ENCODE measurements at places on chromosomes 1 and 21.

- no peak for DNase-seq
Observed at GRCh38 chr1:233005703-233006102, 55.3 kb downstream of the NTPCR start.

- DNase-seq, result no peak
Observed at GRCh38 chr1:236848274-236848923, 53.3 kb downstream of the MTR start.

DNA sequence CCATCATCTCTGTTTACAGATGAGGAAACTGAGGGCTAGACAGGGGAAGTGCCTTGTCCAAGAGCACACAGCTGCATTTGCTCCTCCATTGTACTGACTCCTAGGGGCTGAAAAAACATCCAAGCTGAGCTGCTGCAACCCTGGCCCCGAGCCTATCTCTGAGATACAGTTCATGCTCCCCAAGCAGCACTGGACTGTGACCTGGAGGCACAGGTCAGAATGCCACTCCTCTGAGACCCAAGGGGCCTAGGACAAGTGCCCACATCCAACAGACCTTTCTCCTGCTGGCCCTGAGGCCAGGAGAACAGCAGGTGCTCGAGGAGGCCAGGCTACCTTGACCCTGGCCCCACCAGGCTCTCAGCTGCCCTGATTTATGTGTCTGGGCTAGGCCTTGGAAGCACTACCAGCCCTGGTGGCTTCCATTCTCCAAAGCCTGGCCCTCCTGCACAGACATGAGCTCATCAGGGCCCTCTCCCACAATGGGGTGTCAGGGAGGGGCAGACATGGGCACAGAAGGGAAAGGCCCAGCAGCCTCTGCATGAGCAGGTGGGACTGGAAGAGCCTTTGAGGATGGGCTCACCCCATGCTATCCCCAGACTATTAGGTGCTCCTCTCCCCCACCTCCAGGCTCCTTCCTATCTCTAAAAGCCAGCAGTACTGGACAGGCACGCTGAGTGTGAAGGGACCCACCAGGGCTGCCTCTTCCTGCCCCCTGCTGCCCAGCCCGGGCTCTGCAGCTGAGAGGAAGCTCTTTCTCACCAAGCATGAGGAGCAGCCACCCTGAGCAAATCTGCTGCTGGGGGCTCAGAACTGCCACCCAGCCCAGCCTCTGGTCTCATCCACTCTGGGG lies 18.8 kb downstream of the ADGRB2 start:
- peak; percentile 65 for DNase-seq

- DNase-seq, result no peak
Observed at GRCh38 chr1:108590441-108590840, 30.5 kb downstream of the EEIG2 start.

- no peak for DNase-seq
Observed at GRCh38 chr21:45432575-45433255, 27.8 kb downstream of the COL18A1 start.

GRCh38 chr21:46130831-46131587 lies 24.4 kb downstream of the FTCD start:
- no peak for DNase-seq

DNA sequence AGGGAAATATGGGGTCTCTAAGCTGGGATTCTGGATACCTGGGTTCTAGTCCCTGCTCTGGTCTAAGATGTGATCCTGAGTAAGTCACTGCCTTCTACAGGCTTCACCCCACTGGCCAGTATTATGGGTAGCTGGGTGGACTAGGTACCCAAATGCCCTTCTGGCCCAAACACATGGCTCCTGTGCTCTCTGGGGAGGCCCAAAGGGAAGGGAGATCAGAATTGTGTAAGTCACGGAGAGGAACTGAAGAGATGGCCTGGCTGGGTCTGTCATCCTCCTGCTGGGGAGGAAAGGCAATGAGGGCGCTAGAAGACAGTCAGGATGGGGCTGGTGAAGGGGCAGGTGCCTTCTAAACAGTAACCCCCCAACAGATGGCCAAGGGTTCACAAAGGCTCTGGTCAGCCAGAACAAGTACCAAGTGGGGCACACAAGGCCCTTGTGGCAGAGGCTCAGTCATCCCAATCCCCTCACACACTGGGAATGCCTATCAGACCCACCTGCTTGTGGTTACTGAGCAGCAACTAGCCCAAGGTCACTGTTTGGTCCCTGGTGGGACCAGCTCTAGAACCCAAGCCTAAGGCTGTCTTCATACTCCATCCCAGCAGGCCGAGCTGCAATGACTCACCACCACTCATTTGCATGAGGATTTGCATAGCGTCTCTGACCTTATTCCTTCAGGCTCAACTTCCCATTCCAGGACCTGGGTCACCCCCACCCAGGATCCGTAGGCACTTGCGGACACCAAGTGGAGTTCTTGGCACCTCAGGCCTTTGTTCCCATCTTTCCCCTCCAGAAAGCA lies 9.2 kb downstream of the MEF2D start:
- DNase-seq, result no peak

GRCh38 chr1:111754984-111755330 lies 744 bp upstream of the DDX20 start:
- no peak for DNase-seq

DNA sequence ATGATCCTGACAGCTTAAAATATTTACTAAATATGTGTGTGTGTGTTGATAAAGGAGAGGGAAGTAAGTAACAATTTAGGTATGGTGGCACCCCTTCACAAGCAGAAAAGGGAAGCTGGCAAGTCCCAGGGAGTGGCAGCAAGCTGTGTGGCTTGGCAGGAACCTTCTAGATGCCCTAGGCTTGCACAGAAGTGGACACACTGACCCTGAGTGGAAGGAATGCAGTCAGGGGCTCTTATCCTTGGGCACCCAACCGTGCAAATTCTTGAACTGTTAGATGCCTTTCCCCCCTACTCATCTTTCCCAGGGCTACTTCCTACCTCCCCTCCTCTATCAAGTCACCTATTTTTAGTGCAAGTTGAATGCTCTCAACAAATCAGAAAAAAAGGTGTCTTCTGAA lies 18.9 kb downstream of the ACP6 start:
- no peak for DNase-seq

DNA sequence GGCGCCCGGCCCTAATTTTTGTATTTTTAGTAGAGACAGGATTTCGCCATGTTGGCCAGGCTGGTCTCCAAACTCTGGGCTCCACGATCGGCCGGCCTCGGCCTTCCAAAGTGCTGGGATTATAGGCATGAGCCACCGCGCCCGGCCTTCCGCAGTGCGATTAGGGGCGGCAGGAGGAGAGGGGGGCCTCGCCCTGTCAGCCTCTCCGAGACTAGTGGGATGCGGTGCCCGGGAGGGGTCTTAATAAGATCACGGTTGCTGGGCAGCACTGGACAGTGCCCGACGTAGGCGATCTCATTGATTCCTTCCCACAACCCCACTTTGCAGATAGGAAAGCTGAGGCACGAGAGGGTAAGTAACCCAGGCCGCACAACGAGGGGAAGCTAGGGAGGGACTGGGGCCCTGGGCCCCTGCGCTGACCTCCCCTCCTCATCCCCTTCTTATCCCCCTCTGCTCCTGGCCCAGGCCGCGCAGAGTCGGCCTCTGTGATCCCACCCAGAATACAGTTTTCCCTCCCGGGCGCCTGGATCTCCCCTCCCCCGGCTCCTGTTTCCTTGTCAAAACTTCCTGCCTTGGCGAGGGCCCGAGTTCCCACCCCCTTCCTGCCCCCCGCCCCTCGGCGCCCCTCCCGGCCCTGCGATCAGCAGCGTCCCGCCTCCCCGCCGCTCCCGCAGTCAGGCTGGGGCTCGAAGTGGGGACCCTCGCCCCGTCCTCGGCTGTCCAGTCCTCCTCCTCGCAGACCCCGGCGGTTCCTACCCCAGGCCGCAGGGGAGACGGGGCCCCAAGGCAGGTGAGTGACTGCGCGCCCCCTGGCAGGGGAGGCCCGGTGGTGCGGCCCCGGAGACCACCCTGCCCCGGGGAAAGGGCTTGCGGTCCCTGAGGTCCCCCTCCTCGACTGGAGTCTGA lies at the start of gene PEAR1:
Gene PEAR1 (plus strand): TSS at position 671 of the 906 bp plus-strand sequence. CDS start 10,209 bp downstream, outside the sequence.
- DNase-seq, result no peak

- no peak for DNase-seq
Observed at GRCh38 chr1:160428655-160429054, 28.3 kb downstream of the VANGL2 start.

DNA sequence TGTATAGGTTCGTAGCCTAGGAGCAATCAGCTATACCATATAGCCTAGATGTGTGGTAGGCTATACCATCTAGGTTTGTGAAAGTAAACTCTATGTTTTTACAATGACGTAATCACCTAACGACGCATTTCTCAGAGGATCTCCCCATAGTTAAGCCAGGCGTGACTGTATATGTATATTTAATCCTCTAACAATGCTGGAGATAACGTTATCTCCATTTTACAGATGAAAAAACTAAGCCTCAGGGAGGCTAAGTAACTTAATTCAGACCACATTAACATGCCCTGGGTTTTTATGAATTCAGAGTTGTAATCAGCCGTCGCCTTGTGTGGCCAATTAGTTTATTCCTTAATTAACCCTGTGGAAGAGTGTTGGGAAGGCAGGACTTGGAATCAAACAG lies 107.7 kb upstream of the PLXNA2 start:
- no peak for DNase-seq

GRCh38 chr1:63847308-63847910 lies 73.6 kb downstream of the ROR1 start:
- DNase-seq, result no peak

DNA sequence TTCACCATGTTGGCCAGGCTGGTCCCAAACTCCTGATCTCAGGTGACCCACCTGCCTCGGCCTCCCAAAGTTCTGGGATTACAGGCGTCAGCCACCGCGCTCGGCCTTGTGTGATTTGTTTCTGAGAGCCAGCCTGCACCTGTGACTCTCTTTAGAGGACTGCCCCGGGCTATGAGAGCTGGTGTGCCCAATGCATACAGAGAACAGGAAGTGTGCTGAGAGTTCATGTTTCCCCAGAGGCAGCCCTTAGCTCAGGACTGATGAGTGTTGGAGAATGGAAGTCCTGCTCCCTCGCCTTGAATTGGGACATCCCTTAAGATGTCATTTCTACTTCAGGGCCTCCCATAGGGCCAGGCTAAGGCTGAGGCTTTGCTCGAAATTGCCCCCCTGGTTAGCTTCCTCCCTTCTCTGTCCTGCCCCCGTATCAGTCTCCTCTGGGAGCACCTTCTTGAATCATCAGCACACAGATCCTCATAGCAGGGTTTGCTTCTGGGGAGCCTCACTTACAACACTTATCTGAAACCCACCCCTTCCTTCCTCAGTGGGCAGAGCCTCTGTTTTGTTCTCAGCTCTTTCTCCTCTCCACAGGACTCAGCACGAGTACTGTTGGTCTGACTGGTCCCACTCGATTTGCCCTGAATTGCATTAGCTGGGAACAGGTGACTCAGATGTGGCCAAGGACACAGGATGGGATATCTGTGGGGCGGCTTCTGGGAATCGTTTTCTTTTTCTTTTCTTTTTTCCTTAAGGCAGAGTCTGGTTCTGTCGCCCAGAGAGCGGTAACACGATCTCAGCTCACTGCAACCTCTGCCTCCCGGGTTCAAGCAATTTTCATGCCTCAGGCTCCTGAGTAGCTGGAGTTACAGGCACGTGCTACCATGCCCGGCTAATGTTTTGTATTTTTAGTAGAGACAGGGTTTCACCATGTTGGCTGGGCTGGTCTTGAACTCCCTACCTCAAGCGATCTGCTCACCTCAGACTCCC lies 80.1 kb downstream of the UBIAD1 start:
- DNase-seq, result no peak

DNA sequence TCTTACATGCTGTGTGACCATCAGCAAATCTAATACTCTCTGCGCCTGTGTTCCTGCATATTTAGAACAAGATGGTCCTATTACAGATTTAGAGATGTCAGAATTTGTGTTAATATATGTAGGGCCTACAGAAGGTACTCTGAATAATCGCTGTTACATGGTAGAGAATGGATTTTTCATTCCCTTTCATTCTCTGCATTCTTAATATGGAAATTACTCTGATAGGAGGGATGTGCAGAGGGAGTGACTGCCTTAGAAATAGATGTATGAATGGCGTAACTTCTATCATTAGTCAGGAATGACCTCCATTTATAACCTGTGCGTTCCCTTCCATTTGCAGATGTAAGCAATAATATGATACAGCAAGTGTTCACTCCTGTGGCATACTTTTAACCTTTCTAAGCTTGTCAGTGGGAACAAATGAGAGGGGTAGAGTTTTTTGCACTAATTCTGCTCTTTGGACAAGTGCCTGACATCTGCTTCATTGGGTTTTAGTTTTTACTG lies 45.6 kb downstream of the MIA3 start:
- no peak for DNase-seq

DNA sequence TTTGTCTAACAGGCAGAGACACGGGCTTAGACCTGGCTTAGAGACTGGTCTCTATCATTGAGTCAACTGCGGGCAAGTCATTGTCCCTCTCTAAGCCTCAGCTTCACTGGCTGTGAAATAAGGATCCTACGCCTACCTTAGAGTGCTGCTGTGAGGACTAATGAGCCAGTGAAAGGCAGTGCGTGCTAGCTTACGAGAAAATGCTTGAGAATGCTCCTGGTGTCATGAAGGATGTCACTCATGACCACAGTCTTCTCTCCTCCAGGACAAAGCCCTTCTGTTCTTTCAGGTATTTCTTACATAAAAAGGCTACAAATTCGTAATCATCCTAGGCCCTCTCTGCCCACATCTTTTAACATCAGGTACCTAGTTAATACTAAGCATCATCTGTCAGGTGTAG lies 16.5 kb upstream of the A3GALT2 start:
- DNase-seq, result no peak

GRCh38 chr21:28345934-28346333 lies 646.7 kb downstream of the LTN1 start:
- DNase-seq, result no peak

GRCh38 chr1:56864430-56864829 lies 9.8 kb downstream of the C8A start:
- DNase-seq, result no peak

GRCh38 chr1:2304921-2305681 lies 77.0 kb downstream of the SKI start:
- no peak for DNase-seq

- DNase-seq, result no peak
Observed at GRCh38 chr21:39050841-39051587, 132.2 kb downstream of the PSMG1 start.

DNA sequence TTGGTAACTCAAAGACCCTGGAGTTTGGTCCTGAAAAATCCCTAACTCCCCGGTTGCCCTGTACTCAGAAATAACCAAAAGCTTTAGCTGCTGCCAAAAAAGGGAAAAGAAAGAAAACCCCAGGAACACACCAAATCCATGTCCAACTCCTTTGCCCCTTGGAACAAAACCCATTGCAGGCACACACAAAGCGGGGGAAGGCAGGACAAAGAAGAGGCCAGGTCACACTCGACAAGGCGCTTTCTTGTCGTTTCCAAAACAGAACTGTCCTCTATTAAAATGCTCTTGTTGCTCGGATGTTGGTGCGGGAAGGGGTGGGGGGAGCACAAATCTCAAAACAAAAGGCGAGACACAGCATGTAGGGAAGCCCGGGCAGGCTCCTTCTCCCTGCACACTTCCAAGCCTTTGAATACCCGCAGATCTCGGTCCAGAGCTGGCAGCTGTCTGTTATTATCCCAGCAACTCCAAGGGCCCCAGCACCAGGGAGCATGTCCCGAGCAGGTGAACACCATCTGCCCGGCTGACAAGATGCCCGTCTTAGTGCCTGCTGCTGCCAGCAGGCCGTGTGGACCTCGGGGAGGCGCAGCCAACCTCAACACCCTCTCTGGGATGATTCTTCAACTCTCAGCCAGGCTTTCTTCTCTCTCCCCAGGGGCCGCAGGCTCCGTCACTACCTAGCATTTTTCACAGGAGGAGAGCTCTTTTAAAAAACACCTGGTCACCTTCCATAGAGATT lies 96.4 kb downstream of the SSBP3 start:
- DNase-seq, result no peak

All from activated naive CD4-positive, alpha-beta T cell treated with anti-CD3 and anti-CD28 coated beads, Interleukin-2, amount 50 U/mL, for 72 hours (primary cell).